Fibroblast of skin of right biceps (primary cell): ENCODE measurements at places on chromosomes 11 and 22.
A peak's percentile ranks its signal among the peaks of the same experiment; 100 is the strongest.

- DNase-seq: no peak
Observed at GRCh38 chr22:40727070-40727963, 48.0 kb downstream of the MCHR1 start.

- DNase-seq: no peak
Observed at GRCh38 chr11:69644962-69645675, 4.2 kb downstream of the CCND1 start.

DNA sequence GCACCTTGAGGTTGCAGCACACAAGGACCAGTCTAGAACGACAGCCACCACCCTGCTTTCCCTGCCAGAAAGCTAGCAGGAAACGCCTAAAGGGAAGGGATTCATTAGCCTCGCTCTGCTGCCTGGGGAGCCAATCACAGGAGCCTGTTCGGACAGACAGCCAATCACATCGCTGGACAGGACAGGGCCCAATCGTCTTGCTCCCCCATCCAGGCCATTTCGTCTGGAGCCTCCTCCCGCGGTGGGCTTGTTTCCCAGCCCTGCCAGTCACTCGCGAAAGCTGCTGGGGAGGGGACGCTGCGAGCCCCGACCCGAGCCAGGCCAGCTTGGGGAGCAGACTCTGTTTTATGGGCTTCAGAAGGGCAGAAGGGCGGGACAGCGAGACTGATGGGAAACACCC lies 79.8 kb upstream of the NCAM1 start:
- DNase-seq: peak; percentile 72

GRCh38 chr11:109960831-109961230 lies 132.4 kb upstream of the ZC3H12C start:
- peak; percentile 67 for DNase-seq

- no peak for DNase-seq
Observed at GRCh38 chr11:72553706-72554105, 119.4 kb upstream of the CLPB start.

DNA sequence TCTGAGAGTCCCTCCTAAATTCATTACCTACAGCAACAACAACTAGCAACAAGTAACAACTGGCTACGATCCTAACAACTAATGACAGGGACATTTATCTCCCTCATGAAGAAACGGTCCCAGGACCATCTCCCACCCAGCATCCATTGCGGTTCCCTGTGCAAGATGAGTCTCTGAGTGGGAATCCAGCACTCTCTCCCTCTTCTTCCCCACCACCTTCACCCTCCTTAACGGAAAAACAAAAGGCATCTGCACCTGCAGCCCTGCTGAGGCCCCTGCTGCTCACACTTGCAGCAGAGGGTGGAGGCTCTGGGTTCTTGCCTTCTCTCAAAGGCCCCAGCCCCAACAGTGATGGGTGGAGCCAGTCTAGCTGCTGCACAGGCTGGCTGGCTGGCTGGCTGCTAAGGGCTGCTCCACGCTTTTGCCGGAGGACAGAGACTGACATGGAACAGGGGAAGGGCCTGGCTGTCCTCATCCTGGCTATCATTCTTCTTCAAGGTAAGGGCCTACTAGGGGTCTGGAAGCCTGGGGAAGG lies at the start of gene CD3G:
TSS of gene CD3G (plus strand) at position 364 of the 535 bp plus-strand sequence. CDS start at position 444, 80 bp downstream.
- DNase-seq: no peak

GRCh38 chr11:2271077-2271326 lies 614 bp upstream of the ASCL2 start:
- DNase-seq: no peak

- no peak for DNase-seq
Observed at GRCh38 chr11:2483426-2483825, 38.6 kb downstream of the KCNQ1 start.

DNA sequence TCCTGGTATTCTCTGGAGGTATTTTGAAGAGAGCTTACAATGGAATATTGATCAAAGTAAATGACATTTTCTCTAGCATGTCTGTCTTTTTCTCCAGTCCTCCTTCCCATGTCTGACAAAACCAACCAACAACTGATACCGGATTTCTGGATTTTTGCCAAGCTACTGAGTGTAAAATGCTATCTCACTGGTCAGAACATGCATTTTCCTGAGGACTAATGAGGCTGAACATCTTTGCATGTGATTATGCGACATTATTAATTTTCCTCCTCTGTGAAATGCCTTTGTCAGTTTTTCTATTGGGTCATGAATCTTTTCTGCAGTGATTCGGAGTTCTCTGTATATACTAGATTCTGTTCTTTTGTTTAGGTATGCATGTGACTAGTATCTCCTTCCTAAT lies 51.4 kb downstream of the CDON start:
- DNase-seq: no peak

DNA sequence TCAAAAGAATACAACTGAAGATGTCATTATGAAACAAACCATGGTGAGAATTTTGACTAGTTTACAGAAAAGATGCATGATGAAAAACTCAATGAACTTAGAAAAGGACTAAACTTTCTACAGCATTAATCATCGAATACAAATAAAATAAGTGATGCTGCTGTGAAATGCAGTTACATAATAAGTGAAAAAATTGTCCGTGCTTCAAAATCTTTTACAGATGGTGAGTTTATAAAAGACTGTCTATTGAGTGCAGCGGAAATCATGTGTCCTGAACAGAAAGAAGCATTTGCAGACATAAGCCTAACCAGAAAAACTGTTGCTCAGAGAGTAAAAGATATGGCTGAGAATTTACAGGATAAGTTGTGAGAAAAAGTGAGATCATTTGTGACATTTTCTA lies 33.8 kb downstream of the NEAT1 start:
- DNase-seq: no peak

- no peak for DNase-seq
Observed at GRCh38 chr22:43516996-43517635, 105.3 kb downstream of the MPPED1 start.

- DNase-seq: no peak
Observed at GRCh38 chr11:84313830-84314359, 1027.7 kb upstream of the CCDC90B start.

DNA sequence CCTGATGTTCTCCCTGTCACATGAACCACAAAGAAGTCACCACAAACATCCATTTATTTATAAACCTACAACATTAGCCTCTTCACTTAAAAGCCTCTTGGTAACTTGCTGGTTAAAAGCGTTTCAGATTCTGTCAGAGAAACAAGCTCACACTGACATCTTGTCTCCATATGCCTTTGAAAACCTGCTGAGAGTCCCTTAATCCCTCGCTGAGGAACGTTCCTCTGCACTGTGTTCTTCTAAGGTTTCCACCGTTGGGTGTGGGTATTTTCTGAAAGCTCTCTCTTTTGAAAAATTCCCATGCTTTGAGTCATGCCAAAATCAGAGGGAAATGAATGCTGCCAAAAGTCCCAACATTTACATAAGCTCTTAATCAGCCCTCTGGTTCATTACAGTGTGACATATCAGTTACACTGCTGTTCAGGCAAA lies 149.8 kb downstream of the CCDC34 start:
- peak; percentile 99 for DNase-seq

DNA sequence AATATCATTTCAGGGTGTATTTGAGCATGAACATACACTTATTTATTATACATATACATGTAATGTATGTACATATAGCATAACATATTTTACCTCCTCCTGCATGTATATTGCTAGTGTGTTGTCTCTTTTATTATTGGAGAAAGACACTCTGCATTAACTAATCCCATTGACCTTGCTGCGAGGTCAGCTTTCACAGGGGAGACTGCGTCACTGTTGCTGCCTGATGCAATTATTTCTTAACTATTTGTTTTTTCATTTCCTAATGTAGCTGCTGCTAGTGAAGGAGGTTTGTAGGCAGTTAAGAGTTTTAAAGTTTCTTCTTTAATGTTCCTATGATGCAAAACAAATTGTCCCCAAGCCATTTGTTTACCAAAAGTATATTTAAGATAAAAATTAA lies 185.4 kb upstream of the CNTN5 start:
- no peak for DNase-seq

DNA sequence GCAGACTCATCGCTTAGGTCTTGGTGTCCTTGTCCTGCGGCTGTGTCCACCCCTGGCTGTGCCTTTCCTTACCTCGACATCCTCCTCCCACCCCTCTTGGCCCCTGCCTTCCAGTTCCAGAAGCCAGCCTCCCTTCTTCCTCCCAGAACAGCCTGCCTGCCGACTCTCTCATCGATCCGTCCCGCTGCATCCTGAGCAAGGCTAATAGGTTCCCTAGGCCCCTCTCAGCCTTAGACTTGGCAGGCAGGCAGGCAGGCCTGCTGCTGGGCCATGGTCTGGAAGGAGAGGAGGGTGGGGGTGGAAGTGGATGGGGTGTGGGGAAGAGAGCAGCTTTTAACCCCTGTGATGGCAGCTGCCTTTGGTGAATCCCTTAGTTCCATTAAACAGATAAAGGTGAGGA lies 196.7 kb upstream of the TBCEL start:
- DNase-seq: no peak

DNA sequence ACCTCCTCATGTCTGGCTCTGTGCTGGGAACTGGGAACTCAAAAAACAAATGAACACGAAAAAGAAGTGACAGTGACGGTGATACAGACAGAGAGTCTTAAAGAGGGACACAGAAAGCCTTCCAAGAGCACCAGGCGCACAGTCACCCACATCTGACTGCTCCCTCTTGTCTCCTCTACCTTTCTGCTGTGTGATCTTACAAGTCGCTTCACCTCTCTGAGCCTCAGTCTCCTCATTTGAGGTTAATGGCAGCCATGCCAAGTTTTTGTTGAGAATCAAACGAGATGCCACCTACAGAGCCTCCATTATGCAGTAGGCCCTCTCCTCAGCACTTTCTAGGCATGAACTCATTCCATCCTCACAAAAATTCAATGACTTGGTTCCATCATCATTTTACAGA lies 3.7 kb downstream of the LRRC32 start:
- DNase-seq: no peak

DNA sequence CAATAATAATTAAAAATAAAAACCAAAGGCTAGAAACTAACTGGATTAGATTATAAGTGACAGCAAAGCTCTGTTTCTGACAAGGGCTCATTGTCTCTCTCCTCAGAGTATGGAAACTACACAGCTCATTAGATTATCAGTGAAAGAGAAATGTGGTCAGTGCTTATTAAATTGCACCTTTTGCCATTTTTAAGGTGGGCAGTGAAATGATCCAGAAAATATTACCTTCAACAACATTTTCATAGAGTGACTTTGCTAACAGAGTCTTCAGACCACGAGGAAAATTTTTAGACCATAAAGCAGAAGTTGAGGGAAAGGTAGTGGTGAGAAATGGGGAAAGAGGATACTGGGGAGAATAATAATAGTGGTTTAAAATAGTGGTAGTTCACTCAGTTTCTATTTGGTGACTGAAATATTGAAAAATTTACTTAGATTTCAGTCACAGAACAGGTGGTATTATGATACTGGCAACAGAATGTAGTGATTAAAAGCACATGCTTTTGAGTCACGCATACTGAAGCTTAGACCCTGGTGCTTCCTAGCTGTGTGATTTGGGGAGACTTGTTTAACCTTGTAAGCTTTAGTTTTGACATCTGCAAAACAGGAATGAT lies 684.0 kb upstream of the CCDC90B start:
- no peak for DNase-seq

GRCh38 chr11:94281324-94281723 lies 23.1 kb upstream of the IZUMO1R start:
- DNase-seq: no peak

- DNase-seq: no peak
Observed at GRCh38 chr11:68461575-68461917, 994 bp downstream of the PPP6R3 start.

DNA sequence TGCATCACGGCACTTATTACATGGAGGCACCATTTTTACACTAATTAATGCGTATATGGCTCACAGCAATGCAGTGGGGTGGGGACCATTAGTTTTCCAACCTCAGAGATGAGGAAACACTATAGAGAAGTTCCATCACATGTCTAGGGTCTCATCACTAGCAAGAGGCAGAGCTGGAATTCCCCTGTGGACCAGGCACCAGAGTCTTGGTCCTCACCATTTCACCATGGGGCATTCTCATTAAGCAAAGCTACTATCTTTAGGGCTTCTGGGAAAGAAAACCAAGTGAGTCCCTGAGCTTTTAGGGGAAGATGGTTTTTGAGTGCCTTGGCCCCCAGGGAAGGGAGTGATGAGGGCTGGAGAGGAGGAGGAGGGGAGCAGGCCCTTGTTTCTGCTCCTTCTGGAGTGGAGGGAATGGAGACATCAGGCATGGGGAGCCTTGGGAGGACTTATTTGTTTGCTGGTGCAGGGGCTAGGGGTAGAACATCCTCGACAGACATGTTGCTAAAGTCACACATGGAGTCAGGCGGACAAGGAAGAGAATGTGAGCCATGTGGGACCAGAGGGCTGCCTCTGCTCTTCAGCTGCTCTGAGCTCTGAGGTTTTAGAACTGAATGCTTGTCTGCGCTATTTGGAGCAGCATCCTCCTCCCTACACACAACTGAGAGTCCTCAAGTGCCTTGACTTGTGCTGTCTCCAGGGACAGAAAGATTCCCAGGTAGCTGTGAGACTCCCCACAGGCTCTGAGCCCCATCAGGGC lies 40.3 kb upstream of the ZBED5 start:
- DNase-seq: no peak

DNA sequence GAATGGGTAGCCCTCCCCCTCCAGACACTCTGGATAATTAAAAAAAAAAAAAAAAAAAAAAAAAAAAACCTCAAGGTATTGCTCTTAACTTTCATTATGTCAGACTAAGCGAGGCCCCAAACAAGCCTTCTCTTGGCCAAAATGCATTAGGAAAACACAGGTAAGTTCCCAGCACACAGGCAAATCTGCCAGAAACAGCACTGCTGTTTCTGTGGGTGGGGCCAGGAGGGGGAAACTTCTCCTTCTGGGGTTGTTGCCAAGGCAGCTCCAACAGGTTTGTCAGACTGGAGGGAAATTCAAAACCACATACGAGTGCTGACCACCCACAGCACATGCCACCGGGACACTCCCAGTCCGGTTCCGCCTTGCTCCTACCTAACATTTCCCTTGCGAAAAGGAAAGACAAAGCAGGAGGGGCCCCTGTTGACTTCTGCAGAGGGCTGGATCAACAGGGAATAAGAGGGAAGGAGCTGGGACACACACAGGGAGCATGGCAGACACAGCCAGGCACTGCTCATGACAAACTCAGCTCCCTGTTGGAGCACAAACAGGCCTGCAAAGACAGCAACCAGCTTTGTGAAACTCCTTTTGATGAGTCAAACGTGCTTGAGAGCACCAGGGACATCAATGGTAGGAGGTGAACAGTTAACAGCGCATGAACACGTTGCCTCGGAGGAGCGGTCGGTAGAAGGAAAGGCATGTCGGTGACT lies 55.0 kb downstream of the MYH9 start:
- peak; percentile 84 for DNase-seq

- no peak for DNase-seq
Observed at GRCh38 chr22:47163856-47164513, 401.5 kb downstream of the TBC1D22A start.

DNA sequence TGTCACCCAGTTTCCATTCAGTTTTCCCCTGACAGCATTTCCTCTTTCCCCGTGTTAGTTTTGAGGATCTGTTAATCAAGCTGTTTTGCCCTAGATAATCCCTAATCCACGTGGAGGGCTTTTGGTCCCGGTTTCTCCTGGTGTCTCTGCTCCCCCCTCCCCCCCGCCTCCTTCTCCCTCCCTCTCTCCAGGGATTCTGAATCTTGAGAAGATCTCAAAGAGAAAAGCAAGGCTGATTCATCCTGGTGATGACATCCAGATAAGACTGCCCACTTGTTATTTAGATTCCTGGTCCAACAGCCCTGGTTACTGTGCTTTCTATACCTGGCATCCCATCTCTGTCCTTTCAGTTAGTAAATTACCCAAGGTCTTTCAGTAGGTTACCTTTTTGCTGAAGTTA lies 59.4 kb downstream of the KCNA4 start:
- DNase-seq: no peak

- no peak for DNase-seq
Observed at GRCh38 chr11:102254047-102254446, 63.2 kb upstream of the BIRC3 start.

GRCh38 chr11:34190192-34191139 lies 85.0 kb downstream of the NAT10 start:
- no peak for DNase-seq

GRCh38 chr11:17650127-17650911 lies 69.1 kb upstream of the MYOD1 start:
- DNase-seq: peak; percentile 11
